ENCODE measurements at places on chromosomes 1 and 21. TPM values are rescaled to one million over a fixed set of nuclear protein-coding genes. Genes with fewer than 3 reads are reported as not detected.
A peak's percentile ranks its signal among the peaks of the same experiment; 100 is the strongest.

- DNase-seq: no peak
Measured at GRCh38 chr1:152960452-152961044, 9.9 kb upstream of the SPRR4 start.

DNA sequence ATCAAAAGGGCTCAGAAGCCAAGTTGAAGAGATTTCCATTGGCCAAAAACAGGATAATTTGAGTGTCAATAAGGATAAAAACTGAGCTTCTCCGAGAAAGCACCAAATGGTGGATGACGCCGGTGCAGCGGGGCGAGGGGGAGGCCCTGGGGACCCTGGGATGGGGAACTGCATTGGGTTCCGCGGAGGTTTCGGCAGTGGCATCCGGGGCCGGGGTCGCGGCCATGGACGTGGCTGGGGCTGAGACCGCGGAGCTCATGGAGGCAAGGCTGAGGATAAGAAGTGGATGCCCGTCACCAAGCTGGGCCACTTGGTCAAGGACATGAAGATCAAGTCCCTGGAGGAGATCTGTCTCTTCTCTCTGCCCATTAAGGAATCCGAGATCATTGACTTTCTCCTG is 97.2 kb downstream of the DMRTA2 start:
- no peak for DNase-seq

DNA sequence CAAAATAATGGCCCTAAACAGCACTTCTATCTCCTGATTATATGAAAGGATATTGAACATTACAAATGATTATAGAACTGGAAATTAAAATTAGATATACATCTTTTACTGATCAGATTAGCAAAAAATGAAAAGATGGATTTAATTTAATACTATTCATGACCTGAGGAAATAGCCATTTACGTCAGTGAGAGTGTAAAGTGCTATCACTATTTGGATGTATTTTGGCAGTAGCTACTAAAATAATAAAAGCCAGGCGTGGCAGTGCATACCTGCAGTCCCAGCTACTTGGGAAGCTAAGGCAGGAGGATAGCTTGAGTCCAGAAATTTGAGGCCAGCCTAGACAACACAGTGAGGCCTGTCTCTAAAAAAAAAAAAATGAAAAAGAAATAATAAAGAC is 5.3 kb downstream of the C4BPB start:
- no peak for DNase-seq

DNA sequence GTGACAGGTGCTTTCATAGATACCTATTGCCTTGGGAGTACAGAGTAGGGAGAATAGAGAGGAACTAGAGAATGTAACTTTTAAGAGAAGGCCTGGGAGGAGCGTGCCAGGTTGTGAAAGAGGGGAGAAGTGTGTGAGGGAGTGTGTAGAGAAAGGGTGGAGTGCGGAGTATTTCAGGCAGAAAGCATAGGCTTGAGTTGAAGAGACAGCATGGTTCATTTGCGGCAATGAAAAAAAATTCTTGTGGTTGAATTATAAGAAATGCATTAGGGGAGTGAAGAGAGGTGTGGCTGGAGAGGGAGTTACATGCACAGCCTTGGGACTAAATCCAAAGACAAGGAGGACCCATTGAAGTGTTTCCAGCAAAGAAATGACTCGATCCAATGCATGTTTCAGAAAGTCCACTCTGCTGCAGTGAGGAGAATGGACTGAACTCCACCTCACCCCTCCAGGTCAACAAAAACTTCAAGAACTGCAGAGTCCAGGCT is 81.7 kb upstream of the ADAM30 start:
- no peak for DNase-seq

GRCh38 chr1:23111600-23112535 is 56.8 kb downstream of the LUZP1 start:
- no peak for DNase-seq

GRCh38 chr21:27086630-27087029 is 119.7 kb upstream of the ADAMTS5 start:
- DNase-seq: no peak

DNA sequence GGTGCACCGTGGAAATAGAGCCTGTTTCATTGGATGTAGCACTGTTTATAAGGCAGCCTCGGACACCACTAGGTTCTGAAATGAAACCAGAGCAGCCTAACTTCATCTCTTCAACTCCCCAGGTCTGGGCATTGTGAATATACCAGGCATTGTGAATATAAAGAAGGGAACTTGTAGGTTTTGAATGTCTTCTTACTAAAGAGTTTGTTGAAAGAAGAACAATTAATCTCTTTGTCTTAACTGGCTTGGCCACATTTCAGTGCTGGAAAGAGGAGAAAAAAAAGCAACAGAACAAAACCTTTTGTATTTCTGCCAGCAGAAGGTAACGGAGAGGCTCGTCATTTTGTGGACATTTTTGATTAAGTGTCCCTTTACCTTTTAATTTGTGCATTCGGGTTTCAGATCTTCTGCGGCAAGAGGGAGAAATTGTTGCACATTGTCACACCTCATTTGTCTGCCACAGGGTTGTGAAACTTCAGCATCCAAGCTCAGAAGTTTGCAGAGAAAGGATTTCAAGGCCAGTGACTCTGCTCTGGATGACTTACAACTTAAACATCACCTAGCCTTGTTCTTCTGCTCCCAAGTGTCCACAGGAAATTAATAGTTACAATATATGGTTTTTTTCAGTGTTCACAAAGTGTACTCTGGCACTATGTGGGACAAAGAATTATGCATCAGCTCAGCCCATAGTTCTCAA is 158.3 kb downstream of the KAZN start:
- no peak for DNase-seq

DNA sequence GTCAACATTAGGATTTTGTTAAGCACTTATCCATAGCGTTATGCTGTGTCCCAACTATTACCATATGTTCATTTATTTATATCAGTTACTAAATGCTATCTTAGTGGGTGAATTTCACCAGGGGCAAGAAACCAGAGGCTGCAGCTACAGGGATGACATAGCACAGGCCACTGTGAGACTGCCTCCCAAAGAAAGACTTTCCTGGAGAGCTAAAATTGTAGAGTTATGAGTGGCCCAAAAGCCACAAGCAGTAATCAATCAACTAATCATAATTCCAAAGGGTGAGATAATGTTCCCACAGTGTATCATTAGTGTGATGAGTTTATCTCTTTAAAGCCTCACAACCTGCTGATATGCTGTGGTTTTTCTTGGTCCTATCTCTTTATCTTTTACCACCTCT is 3.8 kb upstream of the TGFB2 start:
- no peak for DNase-seq

GRCh38 chr1:119633575-119633974 is 14.5 kb downstream of the ZNF697 start:
- no peak for DNase-seq

GRCh38 chr1:214441119-214441518 is 110.3 kb downstream of the PTPN14 start:
- no peak for DNase-seq

GRCh38 chr1:74468982-74469603 is 43.3 kb downstream of the LRRC53 start:
- no peak for DNase-seq

GRCh38 chr1:17588048-17588871 is 48.8 kb downstream of the ARHGEF10L start:
- DNase-seq: peak; percentile 74

DNA sequence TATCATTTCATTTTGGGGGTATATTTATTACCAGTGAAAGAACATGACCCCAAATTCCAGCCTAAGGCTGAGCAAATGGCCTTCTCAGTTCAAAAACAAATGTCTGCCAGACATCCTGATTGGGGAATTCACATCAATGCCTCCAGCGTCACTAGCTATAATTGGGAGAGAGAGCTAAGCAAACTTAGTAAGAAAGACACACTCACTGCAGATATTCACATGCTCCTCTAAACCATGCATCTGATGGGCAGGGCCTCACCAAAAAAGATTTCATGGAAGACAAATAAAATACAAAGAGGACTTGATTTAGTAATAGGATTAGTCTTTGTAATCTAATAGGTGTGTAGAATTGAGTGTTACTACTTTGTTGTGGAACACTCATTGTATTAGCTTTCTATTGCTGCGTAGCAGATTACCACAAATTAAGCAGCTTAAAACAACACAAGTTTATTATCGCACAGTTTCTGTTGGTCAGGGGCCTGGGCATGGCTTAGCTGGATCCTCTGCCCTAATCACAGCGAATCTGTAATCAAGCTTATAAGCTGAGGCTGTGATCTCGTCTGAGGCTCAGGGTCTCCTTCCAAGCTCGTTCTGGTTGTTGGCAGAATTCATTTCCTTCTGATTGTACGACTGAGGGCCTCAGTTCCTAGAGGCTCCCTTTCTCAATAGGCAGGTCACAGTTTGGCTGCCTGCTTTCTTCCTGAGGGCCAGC is 243.0 kb downstream of the PBX1 start:
- DNase-seq: no peak

- DNase-seq: no peak
Measured at GRCh38 chr1:51957618-51958017, 32.9 kb downstream of the RAB3B start.

GRCh38 chr1:34362949-34363348 is 186.2 kb downstream of the C1orf94 start:
- DNase-seq: peak; percentile 12

DNA sequence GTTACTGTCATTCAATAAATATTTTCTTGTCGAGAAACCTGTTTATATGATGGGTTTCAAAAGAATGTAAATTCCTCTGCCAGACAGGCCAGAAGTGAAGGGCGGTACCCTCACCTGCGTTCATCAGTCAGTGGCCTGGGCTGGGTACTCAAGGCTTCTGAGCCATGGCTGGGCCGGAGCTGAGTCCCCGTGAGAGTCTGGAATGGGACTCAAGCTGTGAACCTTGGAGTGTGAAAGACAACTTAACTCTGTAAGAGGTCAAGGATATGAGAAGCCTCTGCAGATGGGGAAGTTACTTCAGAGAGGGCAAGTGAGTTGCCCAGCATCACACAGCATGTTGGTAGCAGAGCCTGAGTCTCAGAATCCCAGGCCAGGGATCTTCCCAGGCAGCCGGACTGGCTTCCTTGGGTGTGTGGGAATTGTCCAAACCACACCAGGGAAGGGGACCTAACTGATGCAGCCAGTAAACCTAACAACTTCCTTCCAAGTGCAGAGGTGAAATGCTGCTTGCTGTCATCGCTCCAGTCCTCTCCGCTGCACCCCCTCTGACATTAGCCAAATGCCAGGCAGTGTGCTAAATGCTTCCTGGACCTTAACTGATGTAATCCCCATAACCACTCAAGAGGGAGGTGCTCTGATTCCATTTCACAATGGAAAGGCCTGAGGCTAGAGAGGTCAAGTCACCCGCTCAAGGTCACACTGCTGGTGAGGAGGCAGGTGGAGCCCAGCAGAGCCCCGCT is 4.8 kb downstream of the DISP3 start:
- DNase-seq: no peak

DNA sequence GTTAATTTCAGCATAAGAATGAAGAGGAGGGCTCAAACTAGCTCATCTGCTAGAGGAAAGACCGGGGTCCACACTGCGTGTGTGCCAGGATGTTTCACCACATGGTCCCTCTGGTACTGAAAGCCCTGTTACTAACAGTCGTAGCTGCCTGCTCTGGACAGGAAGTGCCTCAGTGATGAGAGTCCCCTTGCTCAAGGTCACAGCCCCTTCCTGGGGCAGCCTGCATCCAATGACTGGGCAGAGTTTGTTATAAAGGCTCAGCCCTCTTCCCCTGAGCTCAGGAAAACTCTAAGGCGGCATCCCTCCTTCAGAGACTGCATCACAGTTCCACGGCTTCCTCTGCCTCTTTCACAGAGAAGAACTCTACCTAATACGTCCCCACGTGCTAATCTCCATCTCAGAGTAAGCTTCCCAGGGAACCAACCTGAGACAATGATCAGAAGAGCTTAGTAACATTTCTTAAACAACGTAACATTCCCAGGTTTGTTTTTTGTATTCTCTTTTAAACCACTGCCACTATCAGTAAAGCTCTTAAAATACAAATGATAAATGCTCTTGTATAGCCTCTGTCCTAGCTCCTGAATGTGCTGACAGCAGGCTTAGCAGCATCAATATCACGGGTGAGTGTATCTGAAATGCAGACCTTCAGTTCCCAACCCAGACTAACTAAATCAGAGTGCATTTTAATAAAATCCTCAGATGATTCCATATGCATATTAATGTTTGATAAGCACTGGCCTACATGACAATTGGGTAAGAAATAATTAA is 38.0 kb upstream of the ATP1A1 start:
- no peak for DNase-seq

- DNase-seq: no peak
Measured at GRCh38 chr1:20028726-20029125, 41.3 kb upstream of the PLA2G5 start.

- no peak for DNase-seq
Measured at GRCh38 chr1:155913969-155914757, 3.0 kb upstream of the RIT1 start.

DNA sequence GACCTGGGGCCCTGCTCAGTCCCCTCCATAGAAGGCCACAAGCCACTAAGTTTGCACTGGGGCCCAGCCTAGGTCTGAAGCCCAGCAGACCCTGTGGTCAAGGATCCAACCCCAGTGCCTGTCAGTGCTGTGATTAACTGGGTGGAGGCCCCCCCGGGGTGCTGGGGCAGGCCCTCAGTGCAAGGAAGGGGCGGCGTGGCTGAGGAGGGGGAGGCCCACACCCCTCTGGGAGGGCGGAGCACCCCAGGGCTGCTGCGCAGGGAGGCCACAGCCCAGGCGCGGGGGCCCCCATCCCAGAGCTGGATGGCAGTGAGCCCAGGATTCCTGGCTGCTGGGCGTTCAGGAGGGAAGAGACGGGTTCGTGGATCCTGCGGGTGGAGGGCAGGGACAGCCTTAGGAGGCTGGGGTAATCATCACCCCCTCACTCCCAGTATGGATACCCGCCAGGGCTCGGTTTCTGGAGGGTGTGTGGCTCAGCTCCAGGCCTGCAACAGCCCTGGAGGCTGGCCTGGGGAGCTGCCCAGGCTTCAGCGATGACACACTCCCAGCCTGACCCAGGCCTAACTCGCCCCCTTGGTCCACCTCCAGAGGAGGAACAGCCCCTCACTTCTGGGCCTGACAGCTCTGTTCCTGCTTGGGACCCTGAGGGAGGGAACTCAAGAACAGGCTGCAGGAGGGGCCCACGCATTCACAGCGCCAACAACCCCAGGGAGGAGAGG is 890 bp downstream of the GJC2 start:
- DNase-seq: no peak

GRCh38 chr1:95084317-95085176 is 11.8 kb upstream of the ALG14 start:
- DNase-seq: no peak

DNA sequence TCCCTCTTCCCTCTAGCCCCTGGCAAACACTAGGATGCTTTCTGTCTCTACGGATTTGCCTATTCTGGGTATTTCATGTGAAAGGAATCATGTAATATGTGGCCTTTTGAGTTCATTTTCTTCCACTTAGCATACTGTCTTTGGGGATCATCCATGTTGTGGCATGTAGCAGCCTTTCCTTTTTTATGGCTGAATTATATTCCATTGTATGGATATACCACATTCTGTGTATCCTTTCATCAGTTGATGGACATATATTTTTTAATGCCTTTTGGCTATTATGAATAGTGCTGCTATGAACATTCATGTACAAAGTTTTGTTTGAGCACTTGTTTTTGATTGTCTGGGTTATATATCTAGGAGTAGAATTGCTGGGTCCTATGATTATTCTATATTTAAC is 258.4 kb upstream of the CSF3R start:
- DNase-seq: no peak

GRCh38 chr1:217897100-217897499 is 266.0 kb downstream of the SPATA17 start:
- no peak for DNase-seq

The OR2L8 gene
- 0.09 TPM for total RNA-seq

The MYOG gene
- not detected for total RNA-seq

The DNM3 gene
- total RNA-seq: 3.2 TPM

The VPS26C gene
- total RNA-seq: 37.7 TPM

The ZBTB8A gene
- total RNA-seq: 0.93 TPM

The OR14K1 gene
- total RNA-seq: not detected

The FMN2 gene
- not detected for total RNA-seq

The GJA8 gene
- not detected for total RNA-seq
